CD4-positive, alpha-beta memory T cell (primary cell): ENCODE measurements at places on chromosomes 1 and 21. TPM values are rescaled to one million over a fixed set of nuclear protein-coding genes. Genes with fewer than 3 reads are reported as not detected.

The KRTAP19-1 gene
- not detected for total RNA-seq

The TIE1 gene
- not detected for total RNA-seq

The PYHIN1 gene
- 83.6 TPM for total RNA-seq

The KISS1 gene
- not detected for total RNA-seq

The KCNN3 gene
- total RNA-seq: not detected

The RIMKLA gene
- total RNA-seq: 0.06 TPM

The NOTCH2 gene
- 61.3 TPM for total RNA-seq

The DIO1 gene
- total RNA-seq: not detected

The ADCY10 gene
- total RNA-seq: 0.61 TPM

The AK5 gene
- 17.0 TPM for total RNA-seq

The SPRR2E gene
- not detected for total RNA-seq
